ENCODE measurements at places on chromosomes 6 and 20.

GRCh38 chr20:2139250-2139649, 37.6 kb downstream of the STK35 start:
- DNase-seq, result peak; percentile 34

DNA sequence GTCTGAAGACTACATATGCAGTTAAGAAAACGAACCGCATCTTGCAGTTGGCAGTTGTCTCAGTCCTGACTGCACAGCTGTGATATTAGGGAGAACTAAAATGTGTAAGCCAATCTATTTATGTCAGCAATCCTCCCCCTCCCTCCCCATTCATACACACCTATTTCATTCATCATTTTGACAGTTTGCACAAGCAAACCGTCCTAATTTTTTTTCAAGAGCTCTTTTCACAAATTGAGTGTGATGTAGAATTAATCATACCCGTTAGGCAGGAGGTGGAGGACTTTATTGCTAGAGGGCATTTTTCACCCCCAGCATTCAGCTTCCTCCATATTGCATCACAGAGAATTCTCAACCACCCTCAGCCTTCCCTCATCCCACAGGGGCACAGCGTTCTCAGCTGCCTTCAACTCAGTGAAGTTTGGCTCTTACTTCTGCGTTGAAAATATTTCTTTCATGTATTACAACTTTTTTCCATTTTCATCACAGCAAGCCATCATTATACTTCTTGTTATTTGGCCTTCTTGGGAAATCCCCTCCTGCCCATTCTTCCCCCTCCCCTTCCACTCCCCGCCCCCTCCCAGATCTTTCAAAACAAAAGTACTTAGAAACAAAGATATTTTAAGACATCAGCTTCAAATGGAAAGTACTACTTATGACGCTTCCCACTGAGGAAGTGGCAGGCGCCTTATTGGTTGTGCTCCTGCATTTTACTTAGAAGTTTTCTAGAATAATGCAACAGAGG, 37.5 kb downstream of the NOX3 start:
- no peak for DNase-seq

DNA sequence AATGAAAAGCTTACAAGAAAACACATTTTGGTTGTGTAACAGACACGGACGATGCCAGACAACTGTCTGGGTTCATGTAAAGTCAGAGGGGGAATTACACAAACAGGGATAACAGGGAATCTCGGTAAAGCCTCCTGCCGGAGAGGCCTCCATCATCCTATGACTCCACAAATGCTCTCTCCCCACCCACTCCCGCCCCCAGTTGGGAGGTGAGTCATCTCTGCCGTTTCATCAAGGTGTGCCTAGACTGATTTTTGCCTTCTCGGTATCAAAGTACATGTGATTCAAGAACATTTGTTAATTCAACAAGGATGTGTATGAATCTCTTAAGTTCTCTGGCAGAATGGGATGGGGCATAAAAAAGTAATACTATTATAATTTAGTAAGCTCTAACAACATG, 304.9 kb upstream of the PRDM1 start:
- DNase-seq, result no peak

- no peak for DNase-seq
Measured at GRCh38 chr20:11182720-11183119, 508.9 kb upstream of the JAG1 start.

- DNase-seq, result peak; percentile 83
Measured at GRCh38 chr20:35226884-35227681, 593 bp downstream of the MMP24 start.

DNA sequence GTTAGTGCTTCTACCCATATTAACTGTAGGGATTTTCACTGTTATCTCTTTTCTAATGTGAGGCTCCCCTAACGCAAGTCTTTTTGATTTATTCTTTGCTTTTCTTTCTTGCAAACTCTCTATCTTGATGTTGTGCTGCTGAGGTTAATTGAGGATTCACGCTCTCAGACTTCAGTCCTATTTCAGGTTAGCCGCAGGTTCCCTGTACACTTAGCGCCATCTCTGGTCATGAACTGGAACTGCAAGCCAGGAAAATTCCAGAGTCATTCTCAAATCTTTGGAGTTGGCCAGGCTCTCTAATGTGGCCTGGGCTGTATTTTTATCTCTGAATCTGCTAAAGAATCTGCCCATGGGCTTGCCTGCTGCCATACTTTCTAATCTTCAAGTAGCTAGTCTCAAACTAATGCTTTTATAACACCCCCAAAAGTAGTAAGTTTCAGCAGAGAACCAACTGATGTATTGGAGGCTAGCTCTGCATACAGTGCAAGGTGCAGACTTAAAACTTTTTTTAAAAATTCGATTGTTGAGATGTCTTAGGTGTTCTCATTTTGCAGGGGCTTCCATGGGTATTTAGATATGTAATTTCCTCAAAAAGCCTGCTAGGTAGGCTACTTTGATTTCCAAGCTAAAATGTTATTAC, 91.1 kb upstream of the OPRM1 start:
- DNase-seq, result peak; percentile 42

DNA sequence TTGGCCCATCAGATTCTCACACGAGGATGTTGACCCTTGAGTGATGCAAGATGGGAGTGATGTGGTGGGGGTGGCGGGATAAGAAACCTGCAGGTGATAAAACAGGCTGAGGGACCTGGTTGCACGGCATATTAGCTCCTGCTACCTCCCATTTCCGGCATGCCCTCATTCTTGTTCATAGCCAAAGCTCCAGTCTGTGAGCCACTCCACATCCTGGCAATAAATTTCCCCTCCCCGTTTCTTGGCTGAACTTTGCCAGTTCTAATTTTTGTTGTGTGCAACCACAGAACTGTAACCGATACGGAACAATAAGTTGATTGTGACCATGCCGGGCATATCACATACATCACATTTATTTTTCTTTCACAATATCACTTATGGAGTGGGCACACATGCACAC, 41.6 kb upstream of the NFATC2 start:
- DNase-seq, result no peak

DNA sequence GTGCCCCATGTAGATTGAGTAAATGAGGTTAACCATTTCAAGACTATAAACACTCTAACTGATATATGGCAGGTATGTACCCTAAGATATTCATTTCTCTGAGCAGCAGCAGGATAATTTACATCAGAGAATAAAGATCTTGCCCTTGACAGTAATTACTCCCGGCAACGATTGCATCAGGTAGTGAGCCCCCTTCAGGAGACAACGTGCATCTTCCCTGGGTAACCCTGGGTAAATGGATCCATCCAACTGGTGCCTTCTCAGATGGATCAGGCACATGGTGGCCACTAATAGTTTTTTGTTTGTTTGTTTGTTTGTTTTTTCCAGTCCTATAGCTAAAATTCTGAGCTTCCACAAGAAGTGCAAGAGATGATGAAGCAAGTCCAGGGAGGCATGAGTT, 469.4 kb upstream of the SLC35B3 start:
- no peak for DNase-seq

DNA sequence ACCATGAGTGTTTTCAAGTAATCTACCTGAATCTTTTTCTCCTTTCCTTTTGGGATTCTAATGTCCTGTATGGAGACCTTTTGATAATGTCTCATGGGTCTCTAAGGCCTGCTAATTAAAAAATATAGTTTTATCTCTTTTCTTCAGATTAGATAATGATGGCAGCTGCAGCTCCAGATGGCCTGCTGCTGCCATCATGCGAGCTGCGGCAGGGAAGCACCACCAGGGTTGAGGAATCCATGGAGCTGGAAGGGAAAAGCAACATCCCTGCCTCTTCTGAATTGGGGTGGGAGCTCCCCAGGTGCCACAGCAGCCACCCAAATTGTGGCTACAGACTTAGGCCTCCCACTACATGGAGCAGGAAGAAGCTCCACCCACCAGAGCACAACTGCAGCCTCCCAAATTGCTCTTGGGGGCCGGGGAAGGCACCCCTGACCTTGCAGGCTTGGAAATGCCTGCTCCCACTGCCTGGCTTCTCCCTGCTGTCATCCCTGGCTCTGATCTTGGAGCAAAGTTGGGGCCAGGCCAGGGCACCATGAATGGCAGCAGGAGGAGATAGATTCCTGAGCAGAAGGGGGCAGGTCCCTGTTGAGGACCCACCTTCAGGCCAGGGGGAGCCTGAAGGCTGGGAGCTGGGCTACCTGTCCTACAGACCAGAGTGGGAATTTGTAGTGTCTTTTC, 189.6 kb upstream of the MAN1A1 start:
- no peak for DNase-seq

GRCh38 chr6:114108119-114109002, 137.4 kb upstream of the HDAC2 start:
- peak; percentile 37 for DNase-seq

DNA sequence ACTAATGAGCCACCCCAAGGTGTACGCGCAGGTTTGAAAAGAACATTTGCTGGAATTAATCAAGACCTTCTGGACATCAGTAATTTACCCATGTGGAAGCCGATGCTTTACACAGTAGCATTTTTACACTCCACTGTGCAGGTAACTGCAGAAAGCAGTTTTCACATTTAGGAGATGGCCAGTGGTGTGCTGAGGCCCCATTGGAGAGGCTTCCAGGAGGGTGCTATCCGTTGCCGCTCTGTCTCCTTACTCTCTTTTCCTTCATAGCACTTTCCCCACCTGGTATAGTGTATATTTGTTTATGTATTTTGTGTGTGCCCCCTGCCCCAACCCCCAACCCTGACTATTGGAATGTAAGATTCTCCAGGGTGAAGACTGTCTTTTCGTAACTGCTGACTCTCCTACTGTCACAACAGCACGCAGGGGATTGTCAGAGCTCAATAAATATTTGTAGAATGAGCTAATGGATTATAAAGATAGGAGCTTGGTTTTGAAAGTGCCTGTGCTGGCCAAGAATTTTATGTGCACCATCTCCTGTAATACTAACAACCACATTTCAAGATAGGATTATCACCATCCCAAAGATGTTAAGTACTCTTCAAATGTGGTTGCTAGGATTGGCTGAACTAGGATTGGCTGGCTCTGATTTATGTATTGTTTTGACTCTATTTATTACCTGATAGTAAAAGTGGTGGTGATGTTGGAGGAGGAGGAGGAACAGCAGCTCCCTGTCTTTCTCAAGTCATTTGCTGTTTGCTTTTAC, 74.0 kb upstream of the GLP1R start:
- DNase-seq, result no peak

Data from G401 (cell line).